ENCODE measurements at places on chromosomes 2 and 18. TPM values are rescaled to one million over a fixed set of nuclear protein-coding genes. Genes with fewer than 3 reads are reported as not detected.
A peak's percentile ranks its signal among the peaks of the same experiment; 100 is the strongest.

DNA sequence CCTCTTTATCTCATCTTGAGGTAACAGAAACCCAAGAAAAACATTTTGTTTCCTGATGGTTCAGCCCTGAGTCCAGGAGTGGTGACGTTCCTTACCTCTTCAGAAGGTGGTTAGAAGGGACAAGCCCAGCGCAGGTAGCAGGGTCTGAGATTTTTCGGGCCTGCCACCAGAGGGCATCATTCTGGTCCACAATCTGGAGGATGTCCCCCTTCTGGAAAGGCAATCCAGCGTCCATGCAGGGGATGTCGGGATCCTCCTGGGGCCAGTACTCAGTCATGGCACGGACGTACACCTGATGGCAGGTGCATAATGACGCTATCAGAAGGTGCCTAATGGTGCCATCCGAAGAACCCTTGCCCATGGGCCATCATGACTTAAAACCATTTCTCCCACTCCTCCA lies 17.7 kb downstream of the MPP4 start:
- DNase-seq, result peak; percentile 25

- DNase-seq, result no peak
Observed at GRCh38 chr2:35803126-35803525, 552.5 kb upstream of the CRIM1 start.

DNA sequence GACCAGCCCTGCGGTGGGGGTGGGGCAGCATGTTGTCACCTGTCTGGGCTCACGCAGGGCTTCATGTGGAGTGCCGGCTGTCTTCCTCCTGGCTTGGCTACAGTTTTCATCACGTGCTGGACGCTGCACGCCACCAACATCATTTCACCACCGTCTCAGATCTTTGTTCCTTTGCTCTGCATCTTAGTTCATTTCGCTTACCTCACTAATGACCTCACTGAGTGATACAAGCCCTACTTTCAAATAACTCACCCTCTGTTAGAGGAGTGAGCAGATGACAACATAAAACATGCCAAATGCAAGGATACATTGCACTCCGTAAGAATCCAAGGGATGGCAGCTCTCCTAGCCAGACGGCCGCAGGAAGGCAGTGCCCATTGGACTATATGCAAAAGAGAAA lies 527.5 kb downstream of the GALR1 start:
- no peak for DNase-seq

- DNase-seq, result no peak
Observed at GRCh38 chr2:190722061-190722759, 73.3 kb downstream of the NAB1 start.

Gene PDCD1
- total RNA-seq, result not detected

Gene CRYGC
- total RNA-seq, result not detected

Gene SNED1
- total RNA-seq, result 2.5 TPM

Measured in progenitor cell of endocrine pancreas (in vitro differentiated cells).